ENCODE measurements at places on chromosomes 6 and 20.

DNA sequence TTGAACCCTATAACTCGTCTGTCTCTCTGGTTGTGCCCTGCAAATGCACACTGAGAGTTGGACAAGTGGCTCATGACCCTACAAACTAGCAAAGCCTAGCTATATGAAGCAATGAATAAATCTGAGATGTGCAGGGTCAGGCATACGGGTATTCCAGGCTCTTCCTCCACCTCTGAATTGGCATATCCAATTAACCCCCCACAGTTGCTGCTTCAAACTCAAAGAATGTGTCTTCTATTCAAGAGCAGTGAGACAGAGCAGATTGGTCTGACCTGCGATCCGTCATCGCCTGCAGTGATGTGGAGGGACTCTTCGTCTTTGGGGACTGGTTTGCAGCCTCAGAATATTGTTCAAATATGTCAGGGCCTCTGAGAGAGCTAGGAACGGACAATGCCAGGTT lies 59.8 kb downstream of the LAMP5 start:
- no peak for DNase-seq

GRCh38 chr20:17845701-17846475 lies 122.7 kb downstream of the SNX5 start:
- DNase-seq, result no peak

GRCh38 chr6:28643017-28643740 lies 117.5 kb downstream of the GPX5 start:
- peak; percentile 48 for DNase-seq

DNA sequence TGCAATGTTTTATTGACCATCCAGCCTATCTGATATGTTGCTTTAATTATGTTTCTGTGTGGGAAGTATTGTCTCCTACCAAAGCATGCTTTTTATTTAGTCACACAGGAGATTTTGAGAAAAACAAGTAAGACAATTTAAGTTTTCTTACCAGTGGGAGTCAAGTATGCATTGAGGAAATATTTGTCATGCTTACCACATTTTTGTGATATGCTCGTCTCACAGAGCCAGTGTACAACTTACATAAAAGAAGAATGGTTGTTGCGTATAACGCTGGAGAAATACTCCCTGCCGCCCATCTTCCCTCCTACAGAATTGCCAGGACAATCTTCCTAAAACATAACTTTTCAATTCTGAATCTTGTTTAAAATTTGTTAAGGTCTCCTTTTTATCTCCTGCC lies 37.1 kb upstream of the FILIP1 start:
- DNase-seq, result no peak

DNA sequence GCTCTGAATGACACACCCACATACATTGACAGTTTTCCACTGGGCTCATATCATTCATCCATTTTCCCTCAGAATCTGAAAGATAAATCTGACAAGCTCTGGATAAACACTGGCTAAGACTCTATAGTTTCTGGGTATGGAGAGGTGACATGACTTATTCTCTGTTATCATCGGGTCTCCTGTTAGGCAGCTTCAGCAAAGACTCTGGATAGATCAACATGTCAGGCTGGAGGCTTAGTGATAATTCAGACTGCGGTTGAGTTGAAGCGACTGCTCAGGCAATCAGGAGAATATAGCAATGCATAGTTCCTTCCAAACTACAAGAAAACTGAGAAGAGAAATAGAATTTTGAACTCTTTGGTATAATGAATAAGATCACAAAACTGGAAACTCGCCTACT lies 394.6 kb downstream of the CBLN4 start:
- no peak for DNase-seq

GRCh38 chr6:55825402-55826051 lies 49.9 kb downstream of the BMP5 start:
- no peak for DNase-seq

GRCh38 chr6:2740581-2740980 lies 10.1 kb downstream of the MYLK4 start:
- no peak for DNase-seq
